GDM1 (cell line): ENCODE measurements at places on chromosomes 7 and 10.

GRCh38 chr10:38050212-38050611 is 39.7 kb downstream of the ZNF33A start:
- no peak for DNase-seq

DNA sequence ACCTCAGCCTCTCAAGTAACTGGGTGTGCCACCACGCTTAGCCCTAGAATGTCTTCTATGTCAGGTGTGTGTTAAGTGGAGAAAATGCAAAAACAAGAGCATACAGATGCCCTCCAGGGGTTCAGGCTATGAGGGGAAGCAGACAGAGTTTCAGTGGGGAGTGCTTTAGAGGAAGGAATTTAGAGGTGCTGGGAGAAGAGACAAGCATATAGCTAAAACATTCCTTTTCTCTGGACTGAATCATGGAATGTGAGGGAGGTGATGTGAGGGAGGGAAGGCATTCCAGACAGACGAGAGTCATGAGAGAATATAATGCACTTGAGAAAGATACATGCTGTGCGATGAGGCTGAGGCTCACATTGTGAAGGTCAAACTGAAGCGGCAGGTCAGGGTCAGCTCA is 6.6 kb upstream of the ZNF786 start:
- no peak for DNase-seq

GRCh38 chr10:72802763-72803505 is 90.6 kb upstream of the OIT3 start:
- DNase-seq: no peak

DNA sequence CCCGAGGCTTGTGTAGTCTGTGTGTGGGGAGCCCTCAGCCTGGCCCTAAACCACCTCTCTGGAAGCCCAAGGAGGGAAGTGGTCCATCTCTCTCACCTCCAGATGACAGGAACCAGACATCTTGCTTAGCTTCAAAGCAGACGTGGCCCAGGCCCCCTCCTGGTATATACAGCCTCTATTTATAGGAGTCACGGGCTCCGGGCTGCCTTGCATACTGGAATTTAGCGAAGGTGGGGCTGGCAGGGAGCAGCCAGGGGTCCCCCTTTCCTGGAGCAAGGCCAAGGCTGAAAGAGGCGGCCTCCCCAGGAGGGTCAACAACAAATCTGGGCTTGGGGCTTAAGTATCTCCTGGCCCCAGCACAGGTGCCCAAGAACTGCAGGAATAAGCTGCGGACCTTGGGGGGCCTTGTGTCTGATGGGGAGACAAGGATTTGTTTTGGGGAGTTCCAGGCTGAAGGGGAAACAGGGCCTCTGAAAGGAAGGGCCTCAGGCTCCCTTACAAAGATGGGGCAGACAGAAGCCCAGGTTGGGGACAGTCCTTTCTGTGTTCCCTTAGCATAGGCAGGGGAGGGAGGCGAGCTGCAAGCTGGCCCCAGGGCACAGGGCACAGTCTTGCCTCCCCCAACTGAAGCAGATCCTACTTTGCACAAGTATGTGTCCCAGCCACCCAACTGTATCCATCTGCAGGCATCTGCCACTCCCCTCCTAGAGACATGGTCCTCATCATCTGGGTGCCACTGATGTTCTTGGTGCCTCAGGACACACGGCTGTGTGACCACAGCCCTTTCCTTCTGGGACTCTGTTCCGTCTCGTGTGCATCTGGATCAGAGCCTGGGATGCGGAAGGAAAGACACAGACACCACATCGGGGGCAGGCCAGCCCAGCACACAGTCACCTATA is 11.9 kb downstream of the ZCCHC24 start:
- DNase-seq: no peak

DNA sequence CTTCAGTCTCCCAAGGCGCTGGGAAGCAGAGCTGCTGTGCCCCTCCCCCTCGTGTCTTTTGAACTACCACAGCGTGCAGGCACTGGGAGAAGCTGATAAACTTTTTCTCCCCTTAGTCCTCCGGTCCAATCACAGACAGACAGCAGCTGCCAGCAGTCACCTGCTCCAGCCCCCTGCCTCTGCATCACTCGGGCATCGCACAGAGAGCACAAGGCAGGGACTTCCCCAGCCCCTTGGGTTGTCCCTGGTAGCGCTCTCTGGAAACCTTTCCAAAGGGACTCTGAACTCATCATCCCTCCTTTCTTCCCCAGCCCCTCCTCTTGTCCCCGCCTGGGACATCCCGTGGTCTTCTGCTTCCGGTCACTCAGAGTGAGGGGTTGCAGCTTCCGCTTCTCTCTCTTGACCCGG is 1.4 kb upstream of the NEUROG3 start:
- no peak for DNase-seq

GRCh38 chr7:55107946-55108345 is 89.1 kb downstream of the EGFR start:
- DNase-seq: no peak

DNA sequence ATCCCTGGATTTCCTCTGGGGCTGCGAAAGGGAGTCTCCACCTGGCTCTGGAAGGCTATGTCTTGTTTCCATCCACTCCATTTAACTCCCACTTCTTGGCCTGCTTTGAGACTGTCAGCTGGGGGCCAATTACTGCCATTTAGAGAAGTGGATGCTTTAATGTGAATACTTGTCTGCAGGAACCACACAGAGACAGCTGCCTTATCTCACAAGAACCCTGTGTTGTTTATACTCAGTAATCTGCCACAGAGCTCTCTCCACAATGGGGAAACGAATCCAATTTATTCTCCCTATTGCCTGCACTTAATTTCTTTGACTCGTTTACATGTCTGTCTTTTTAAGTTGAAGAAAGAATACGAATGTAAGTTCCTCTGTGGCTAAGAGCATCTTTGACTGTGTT is 787.0 kb upstream of the C7orf33 start:
- no peak for DNase-seq

GRCh38 chr7:38830826-38831225 is 78.2 kb downstream of the VPS41 start:
- no peak for DNase-seq

DNA sequence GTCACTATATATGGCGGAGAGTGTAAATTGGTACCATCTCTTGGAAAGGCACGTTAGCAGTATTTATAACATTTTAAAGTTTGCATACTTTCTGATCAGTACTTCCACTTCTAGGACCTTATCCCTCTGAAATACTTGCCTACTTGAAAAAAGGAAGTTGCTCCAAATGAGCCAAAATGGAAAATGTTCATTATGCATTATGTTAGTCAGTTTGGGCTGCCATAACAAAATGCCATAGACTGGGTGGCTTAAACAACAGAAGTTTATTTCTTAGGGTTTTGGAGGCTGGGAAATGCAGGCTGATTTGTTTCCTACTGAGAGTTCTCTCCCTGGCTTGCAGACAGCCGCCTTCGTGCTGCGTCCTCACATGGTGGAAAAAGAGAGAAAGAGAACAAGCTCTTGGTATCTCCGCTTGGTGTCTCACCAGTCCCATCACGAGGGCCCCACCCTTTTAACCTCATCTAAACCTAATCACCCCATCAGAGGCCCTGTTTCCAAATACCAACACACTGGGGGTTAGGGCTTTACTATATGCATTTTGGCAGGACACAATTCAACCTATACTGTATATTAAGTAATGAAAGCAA is 6.9 kb downstream of the SNX10 start:
- no peak for DNase-seq

DNA sequence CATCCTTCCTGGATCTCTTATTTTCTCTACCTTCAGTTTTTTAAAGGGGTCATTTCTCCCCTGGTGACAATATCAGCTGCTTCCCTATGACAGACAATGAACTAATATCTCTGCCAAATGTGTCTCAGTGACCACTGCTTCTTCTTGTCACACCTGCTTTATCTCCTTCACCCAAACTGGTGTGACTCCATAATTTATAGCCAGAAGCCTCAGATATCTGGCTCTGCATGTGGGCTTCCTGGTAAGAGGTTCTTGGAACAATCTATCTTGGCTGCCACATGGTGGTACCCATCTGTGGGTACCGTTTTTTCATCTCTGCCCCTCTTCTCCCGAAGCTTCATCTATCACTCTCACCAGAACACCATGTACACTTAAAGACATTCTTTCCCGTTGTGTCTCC is 37.0 kb downstream of the CPVL start:
- DNase-seq: no peak

DNA sequence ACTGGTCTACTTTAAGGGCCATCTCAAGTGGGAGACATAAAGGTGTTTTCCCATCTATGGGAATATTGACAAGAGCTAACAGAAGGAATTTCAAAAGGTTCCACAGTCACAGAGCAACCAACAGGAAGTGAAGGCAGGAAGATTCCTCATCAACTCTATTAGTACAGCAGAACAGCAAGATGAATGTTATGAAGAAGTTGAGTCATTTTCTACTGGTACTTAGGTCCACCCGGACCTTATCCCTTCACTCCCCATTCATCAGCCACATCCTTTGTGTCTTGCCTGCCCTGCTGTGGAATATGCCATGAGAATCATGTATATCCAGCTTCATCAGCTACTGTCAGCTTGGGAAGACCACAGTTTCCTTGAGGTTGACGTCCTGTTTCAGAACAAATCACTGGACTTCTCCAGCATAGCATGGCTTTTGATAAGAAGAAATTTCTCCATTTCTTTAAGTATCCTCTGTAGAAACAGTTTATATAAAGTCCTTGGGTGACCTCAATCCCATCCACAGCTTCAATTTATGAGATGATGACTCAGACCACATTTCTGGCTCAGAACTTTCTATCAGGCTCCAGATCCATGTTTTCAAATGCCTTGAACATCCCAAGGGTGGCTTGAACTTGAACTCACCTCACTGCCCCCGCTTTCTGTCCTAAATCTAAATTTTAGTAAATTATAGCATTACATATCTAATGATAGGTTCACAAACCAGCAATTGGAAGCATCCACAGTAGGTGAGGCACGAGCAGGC is 84.9 kb upstream of the AGK start:
- no peak for DNase-seq

- no peak for DNase-seq
Observed at GRCh38 chr7:27151341-27151930, 947 bp downstream of the HOXA3 start.

- DNase-seq: no peak
Observed at GRCh38 chr7:30788640-30789333, 17.6 kb downstream of the MINDY4 start.

DNA sequence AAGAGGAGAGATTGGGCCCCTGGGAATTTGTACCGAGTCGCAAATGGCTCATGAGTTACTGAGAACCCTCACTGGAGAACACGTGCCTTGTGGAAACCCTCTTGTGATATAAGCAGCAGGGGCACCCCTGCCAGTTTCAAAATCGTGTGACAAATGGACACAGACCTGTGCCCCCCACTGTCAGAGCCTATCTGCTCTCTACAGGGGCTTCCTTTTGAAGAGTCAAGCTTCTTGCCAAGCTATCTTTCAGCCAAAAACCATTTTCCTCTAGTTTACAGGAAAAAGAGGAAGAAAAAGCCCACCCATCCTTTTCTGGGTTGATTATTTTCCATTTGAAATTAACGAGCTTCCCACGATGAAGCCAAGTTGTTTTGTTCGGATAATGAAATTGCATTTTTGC is 64.1 kb upstream of the MPP7 start:
- no peak for DNase-seq

- DNase-seq: no peak
Observed at GRCh38 chr7:106057204-106057961, 54.7 kb downstream of the SYPL1 start.

GRCh38 chr10:5630112-5630436 is 36.3 kb downstream of the ASB13 start:
- DNase-seq: no peak

DNA sequence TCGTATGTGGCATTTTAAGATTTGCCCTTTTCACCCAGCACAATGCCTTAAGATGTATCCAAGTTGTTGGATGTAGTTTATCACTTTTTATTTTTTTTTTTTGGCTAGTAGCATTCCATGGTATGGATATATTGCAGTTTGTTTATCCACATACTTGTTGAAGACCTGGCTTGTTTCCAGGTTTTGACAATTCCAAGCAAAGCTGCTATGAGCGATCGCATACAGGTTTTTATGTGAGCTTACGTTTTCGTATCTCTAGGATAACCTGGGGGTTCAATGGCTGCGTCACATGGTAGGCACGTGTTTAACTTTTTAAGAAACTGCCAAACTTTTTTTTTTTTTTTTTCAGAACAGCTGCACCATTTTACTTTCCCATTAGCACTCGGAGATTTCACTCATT is 32.2 kb downstream of the BAIAP2L1 start:
- no peak for DNase-seq

DNA sequence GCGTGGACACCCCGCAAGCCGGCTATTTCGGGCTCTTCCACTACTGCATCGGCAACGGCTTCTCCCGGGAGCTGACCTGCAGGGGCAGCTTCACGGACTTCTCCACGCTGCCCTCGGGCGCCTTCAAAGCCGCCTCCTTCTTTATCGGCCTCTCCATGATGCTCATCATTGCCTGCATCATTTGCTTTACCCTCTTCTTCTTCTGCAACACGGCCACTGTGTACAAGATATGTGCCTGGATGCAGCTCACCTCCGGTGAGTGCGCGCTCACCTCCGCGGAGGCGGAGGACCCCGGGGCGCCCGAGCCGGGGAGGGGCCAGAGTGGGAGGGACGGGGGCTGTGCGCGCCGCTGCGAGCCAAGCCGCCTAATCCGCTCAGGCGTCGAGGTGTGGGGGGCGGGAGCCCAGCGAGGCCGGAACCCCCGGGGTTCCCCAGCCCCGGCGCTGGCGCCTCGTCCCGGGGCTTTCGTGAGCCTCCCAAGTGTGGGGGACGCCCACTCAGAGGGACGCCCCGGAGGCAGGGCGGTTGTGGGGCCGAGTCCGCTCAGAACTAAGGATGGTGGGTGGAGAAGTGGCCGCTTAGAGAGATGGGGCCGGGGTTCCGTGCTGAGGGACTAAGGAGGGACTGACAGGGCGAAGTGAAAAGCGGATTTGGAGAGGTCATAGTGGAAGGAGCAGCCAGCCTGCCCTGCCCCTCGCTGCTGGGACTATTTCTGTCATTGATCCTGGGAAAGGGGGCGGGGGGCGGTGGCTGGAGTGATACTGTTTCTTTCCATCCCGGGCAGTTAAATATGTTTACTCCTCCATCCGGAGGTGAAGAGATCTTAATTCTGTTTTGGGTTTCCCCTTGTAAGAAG is 795 bp downstream of the LHFPL3 start:
- DNase-seq: no peak

DNA sequence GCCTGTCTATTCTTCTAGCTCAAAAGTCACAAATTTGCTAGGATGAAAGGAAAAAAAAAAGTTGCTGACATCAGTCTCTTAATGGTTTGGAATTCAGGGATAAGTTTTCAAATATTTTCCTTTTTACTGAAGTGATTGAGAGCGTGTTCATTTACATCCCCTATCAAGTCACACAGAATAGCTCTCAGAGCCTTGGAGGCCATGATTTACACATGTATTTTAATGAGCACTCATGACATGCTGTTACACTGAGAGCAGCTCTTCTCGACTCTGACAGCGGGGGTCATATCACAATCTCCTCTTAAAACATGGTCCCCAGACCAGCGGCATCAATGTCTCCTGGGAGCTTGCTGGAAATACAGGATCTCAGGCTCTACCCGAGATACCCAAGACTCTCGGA is 232.7 kb downstream of the POU6F2 start:
- no peak for DNase-seq

GRCh38 chr10:58712141-58712540 is 199.5 kb downstream of the BICC1 start:
- DNase-seq: no peak
